Parietal lobe (tissue), 2 donors: ENCODE measurements at places on chromosomes 6 and 20. TPM values are rescaled to one million over a fixed set of nuclear protein-coding genes. Genes with fewer than 3 reads are reported as not detected.

IL17A gene
- not detected for total RNA-seq

CHRNA4 gene
- total RNA-seq = 21.0 TPM

SIRPD gene
- total RNA-seq = not detected

PPP1R11 gene
- 25.4 TPM for total RNA-seq

PCK1 gene
- not detected for total RNA-seq

BTN1A1 gene
- total RNA-seq = not detected

MYBL2 gene
- 2.2 TPM for total RNA-seq

TRIM10 gene
- total RNA-seq = 0.31 TPM

ADTRP gene
- 3.1 TPM for total RNA-seq

CHD6 gene
- total RNA-seq = 105 TPM

PTPRT gene
- total RNA-seq = 23.2 TPM

RIPPLY2 gene
- total RNA-seq = 11.3 TPM

VIP gene
- 3.1 TPM for total RNA-seq

IYD gene
- not detected for total RNA-seq

ANKRD66 gene
- total RNA-seq = 0.31 TPM

STMN3 gene
- 107 TPM for total RNA-seq

WFDC10B gene
- not detected for total RNA-seq

PRDM1 gene
- 2.5 TPM for total RNA-seq

KHDC1L gene
- total RNA-seq = not detected

CTSA gene
- 21.9 TPM for total RNA-seq

EYS gene
- total RNA-seq = 1.9 TPM

HMGN3 gene
- total RNA-seq = 58.8 TPM

BCL2L1 gene
- total RNA-seq = 50.7 TPM

F13A1 gene
- total RNA-seq = 2.5 TPM

CITED2 gene
- total RNA-seq = 31.3 TPM

B3GAT2 gene
- 19.4 TPM for total RNA-seq

RAET1E gene
- not detected for total RNA-seq

MDC1 gene
- total RNA-seq = 9.4 TPM

GSS gene
- total RNA-seq = 41.9 TPM

MYLIP gene
- total RNA-seq = 45.4 TPM

ZBTB12 gene
- 31.0 TPM for total RNA-seq

RNF144B gene
- 1.9 TPM for total RNA-seq

HAO1 gene
- not detected for total RNA-seq

BHLHE23 gene
- total RNA-seq = 0.94 TPM

CD83 gene
- total RNA-seq = 19.7 TPM

PPP1R16B gene
- 11.6 TPM for total RNA-seq

GRIK2 gene
- 245 TPM for total RNA-seq

GABRR1 gene
- total RNA-seq = not detected

SIRPG gene
- not detected for total RNA-seq

FOXF2 gene
- 2.5 TPM for total RNA-seq

PTPRA gene
- 117 TPM for total RNA-seq

CTSZ gene
- total RNA-seq = 10.3 TPM

GFOD1 gene
- total RNA-seq = 60.7 TPM

CTCFL gene
- not detected for total RNA-seq

ANGPT4 gene
- total RNA-seq = not detected

RIMS4 gene
- total RNA-seq = 52.0 TPM

CFAP61 gene
- 3.1 TPM for total RNA-seq

VGLL2 gene
- not detected for total RNA-seq

BPI gene
- not detected for total RNA-seq

HMGA1 gene
- 34.4 TPM for total RNA-seq

CLVS2 gene
- 70.1 TPM for total RNA-seq

CRISP3 gene
- not detected for total RNA-seq

KCNK5 gene
- not detected for total RNA-seq

DSP gene
- 2.5 TPM for total RNA-seq

ARMH2 gene
- not detected for total RNA-seq

DDO gene
- total RNA-seq = not detected

MUCL3 gene
- not detected for total RNA-seq

PPP1R14C gene
- total RNA-seq = 35.1 TPM
